Transverse colon (tissue), 4 donors: ENCODE measurements at places on chromosomes 2 and 18. TPM values are rescaled to one million over a fixed set of nuclear protein-coding genes. Genes with fewer than 3 reads are reported as not detected.

VAMP8 gene
- total RNA-seq = 180 TPM

PKDCC gene
- 108 TPM for total RNA-seq

ITPRID2 gene
- 117 TPM for total RNA-seq

DSG4 gene
- not detected for total RNA-seq

ZNF396 gene
- total RNA-seq = 11.6 TPM

KCNE4 gene
- 0.79 TPM for total RNA-seq

- H3K4me3 ChIP-seq = no peak overlapping the region
- no peaks in the 10 kb centered on the region for H3K4me1 ChIP-seq
- H3K27me3 ChIP-seq = no peaks in the 10 kb centered on the region
- H3K36me3 ChIP-seq = no peaks in the 10 kb centered on the region
- H3K27ac ChIP-seq = peak overlapping the region; percentile 55
These were observed 9.1 kb upstream of the IL1RN start for GRCh38 chr2:113118263-113118657.

- no peaks in the 10 kb centered on the region for H3K36me3 ChIP-seq
- H3K27ac ChIP-seq = no peak overlapping the region
- no peaks in the 10 kb centered on the region for H3K27me3 ChIP-seq
- no peaks in the 10 kb centered on the region for H3K4me1 ChIP-seq
- no peak overlapping the region for H3K4me3 ChIP-seq
These were observed 188.6 kb upstream of the GATA6 start for GRCh38 chr18:21980744-21981143.

DNA sequence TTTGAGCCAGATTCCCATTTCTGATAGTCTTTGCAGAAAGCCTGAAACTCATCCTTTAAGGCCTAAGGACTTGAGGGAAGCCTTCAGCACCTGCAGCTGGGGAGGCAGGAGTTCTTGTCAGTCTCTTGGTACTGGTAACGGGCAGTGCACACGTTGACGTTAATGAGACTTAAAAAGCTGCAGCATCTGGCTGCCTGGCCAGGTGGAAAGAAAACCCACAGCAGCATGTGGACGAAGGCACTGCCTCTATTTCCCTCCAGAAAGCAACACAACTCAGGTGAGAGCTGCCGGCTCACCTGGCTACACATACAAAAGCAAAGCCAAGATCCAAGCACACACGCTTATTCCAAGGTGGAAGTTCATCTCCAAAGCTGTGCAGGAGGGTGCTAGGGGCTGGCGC, 178.8 kb downstream of the ANAPC1 start:
- no peak overlapping the region for H3K27ac ChIP-seq
- no peaks in the 10 kb centered on the region for H3K36me3 ChIP-seq
- no peak overlapping the region for H3K4me3 ChIP-seq
- H3K4me1 ChIP-seq = peaks cover 8% of the 10 kb centered on the region

DNA sequence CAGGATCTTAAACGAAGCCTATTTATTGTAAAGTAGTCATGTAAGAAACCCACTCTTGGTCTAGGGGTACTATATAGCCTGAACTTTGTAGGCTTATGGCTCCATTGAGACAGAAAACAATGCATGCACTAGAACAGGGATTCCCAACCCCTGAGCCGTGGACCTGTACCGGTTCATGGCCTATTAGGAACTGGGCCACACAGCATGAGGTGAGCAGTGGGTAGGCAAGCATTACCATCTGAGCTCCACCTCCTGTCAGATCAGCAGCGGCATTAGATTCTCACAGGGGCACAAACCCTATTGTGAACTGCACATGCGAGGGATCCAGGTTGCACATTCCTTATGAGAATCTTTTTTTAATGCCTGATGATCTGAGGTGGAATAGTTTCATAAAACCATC, 59.2 kb downstream of the ROCK1 start:
- no peak overlapping the region for H3K27ac ChIP-seq
- DNase-seq = no peak
- H3K4me3 ChIP-seq = no peak overlapping the region
- H3K36me3 ChIP-seq = no peaks in the 10 kb centered on the region
- no peaks in the 10 kb centered on the region for H3K27me3 ChIP-seq

- H3K4me3 ChIP-seq = no peak overlapping the region
- H3K4me1 ChIP-seq = no peaks in the 10 kb centered on the region
- H3K27ac ChIP-seq = no peak overlapping the region
- peaks cover 23% of the 10 kb centered on the region for H3K27me3 ChIP-seq
- H3K36me3 ChIP-seq = no peaks in the 10 kb centered on the region
These were observed 237.9 kb downstream of the HAUS1 start for GRCh38 chr18:46341986-46342525.

DNA sequence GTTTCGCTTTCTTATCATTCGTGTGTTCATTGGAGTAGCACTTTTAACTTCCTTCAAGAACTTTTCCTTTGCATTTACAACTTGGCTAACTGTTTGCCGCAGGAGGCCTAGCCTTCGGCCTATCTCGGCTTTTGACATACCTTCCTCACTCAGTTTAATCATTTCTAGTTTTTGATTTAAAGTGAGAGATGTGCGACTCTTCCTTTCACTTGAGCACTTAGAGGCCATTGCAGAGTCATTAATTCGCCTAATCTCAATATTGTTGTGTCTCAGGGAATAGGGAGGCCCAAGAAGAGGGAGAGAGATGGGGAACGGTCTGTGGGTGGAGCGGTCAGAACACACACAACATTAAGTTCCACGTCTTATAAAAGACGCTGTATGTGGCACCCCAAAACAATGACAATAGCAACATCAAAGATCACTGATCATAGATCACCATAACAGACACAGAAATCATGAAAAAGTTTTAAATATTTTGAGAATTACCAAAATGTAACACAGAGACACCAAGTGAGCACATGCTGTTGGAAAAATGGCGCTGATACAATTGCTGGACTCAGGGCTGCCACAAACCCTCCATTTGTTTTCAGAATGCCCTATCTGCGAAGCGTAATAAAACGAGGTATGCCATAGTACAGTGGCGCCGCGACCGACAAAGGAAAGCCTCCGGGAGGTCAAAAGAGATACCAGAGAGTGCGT, 553 bp downstream of the TIGD1 start:
- H3K4me1 ChIP-seq = peaks cover 7% of the 10 kb centered on the region
- peak overlapping the region; percentile 96 for H3K4me3 ChIP-seq
- H3K27me3 ChIP-seq = no peaks in the 10 kb centered on the region

- no peak for DNase-seq
- no peak overlapping the region for H3K4me3 ChIP-seq
- no peaks in the 10 kb centered on the region for H3K4me1 ChIP-seq
- no peaks in the 10 kb centered on the region for H3K27me3 ChIP-seq
- no peaks in the 10 kb centered on the region for H3K36me3 ChIP-seq
These were observed 49.9 kb downstream of the SOX11 start for GRCh38 chr2:5742126-5742525.

DNA sequence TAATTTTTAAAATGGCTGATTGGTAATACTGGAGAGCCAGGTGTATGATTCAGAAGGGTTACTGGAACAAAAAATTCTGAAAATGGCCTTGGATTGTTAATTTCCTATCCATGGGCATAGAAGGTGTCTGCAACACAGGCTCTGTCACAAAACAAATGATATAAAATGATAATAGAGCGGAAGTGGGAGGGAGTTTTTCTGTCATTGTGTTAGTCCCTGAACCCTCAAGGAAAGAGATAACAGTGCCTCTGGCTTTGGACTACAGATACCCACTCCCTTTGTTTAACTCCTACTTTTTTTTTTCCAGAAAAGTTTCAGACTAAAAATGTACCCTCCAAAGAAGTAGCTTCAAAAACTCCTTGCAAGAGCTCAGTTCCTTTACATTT, 28.0 kb upstream of the YES1 start:
- H3K27ac ChIP-seq = no peak overlapping the region
- H3K36me3 ChIP-seq = no peaks in the 10 kb centered on the region
- H3K4me3 ChIP-seq = no peak overlapping the region
- no peak for DNase-seq

GRCh38 chr2:27973592-27973991, 83.1 kb downstream of the BABAM2 start:
- DNase-seq = no peak
- H3K36me3 ChIP-seq = no peaks in the 10 kb centered on the region
- H3K4me3 ChIP-seq = no peak overlapping the region
- no peaks in the 10 kb centered on the region for H3K4me1 ChIP-seq
- H3K27ac ChIP-seq = no peak overlapping the region

DNA sequence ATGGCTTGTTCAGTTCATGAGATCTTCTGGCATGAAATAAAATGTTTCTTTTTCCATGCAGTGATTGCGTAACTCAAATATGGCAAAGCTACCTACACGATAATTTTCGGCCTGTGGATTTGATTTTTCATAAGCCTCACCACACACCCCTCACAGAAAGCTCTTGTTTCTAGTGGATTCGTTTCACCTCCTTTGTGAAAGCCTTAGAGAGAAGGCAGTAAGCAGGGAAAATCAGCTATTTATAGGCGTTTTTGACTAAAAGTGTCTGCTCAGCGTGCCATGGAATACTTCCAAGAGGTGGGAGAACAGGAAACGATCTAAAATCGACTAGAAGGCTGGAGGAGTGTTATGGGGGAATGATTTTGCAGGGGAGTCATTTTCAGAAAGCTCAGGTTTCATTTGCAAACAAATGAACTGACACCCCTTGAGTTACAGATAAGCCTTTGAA, 417.9 kb downstream of the TGIF1 start:
- DNase-seq = no peak
- H3K4me1 ChIP-seq = no peaks in the 10 kb centered on the region
- H3K36me3 ChIP-seq = no peaks in the 10 kb centered on the region
- no peak overlapping the region for H3K27ac ChIP-seq
- H3K27me3 ChIP-seq = no peaks in the 10 kb centered on the region

GRCh38 chr2:67650291-67651133, 253.4 kb downstream of the ETAA1 start:
- H3K4me3 ChIP-seq = no peak overlapping the region
- peak overlapping the region; percentile 83 for H3K27ac ChIP-seq
- no peaks in the 10 kb centered on the region for H3K27me3 ChIP-seq
- peak; percentile 66 for DNase-seq
- H3K4me1 ChIP-seq = peaks cover 26% of the 10 kb centered on the region

- no peak for DNase-seq
- H3K27me3 ChIP-seq = no peaks in the 10 kb centered on the region
- H3K4me3 ChIP-seq = no peak overlapping the region
- H3K4me1 ChIP-seq = no peaks in the 10 kb centered on the region
- H3K36me3 ChIP-seq = no peaks in the 10 kb centered on the region
These were observed 190.8 kb downstream of the TMEM247 start for GRCh38 chr2:46669996-46670793.

- H3K36me3 ChIP-seq = no peaks in the 10 kb centered on the region
- H3K27me3 ChIP-seq = no peaks in the 10 kb centered on the region
- no peak for DNase-seq
These were observed 115.3 kb upstream of the STON1 start for GRCh38 chr2:48414640-48414979.

- H3K4me1 ChIP-seq = no peaks in the 10 kb centered on the region
- H3K4me3 ChIP-seq = no peak overlapping the region
- H3K36me3 ChIP-seq = no peaks in the 10 kb centered on the region
- no peaks in the 10 kb centered on the region for H3K27me3 ChIP-seq
- no peak for DNase-seq
- no peak overlapping the region for H3K27ac ChIP-seq
These were observed 22.2 kb downstream of the SLC3A1 start for GRCh38 chr2:44297431-44297830.

- no peak for DNase-seq
- H3K27me3 ChIP-seq = no peaks in the 10 kb centered on the region
- H3K36me3 ChIP-seq = peaks cover 2% of the 10 kb centered on the region
- no peak overlapping the region for H3K27ac ChIP-seq
- H3K4me1 ChIP-seq = no peaks in the 10 kb centered on the region
- no peak overlapping the region for H3K4me3 ChIP-seq
These were observed 61.4 kb downstream of the SOS1 start for GRCh38 chr2:39059366-39059952.

DNA sequence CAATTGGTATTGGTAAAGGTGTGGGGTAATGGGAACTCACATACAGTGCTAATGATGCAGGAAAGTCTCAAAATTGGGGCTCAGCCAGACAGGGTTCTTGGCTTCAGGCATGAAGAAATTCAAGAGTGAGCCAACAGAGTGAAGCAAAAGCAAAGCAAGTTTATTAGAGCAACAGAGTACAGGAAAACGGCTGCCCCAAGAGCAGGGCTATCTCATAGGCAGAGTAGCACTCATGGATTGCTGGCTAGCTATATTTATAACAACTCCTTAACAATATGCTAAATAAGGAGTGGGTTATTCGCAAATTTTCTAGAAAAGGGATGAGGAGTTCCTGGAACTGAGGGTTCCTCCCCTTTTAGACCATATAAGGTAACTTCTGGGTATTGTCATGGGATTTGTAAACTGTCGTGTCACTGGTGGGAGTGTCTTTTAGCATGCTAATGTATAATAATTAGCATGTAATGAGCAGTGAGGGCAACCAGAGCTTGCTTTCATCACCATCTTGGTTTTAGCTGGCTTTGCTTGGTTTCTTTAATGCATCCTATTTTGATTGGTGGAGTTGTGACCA, 233.8 kb upstream of the NOL4 start:
- no peaks in the 10 kb centered on the region for H3K4me1 ChIP-seq
- no peak overlapping the region for H3K27ac ChIP-seq
- H3K27me3 ChIP-seq = no peaks in the 10 kb centered on the region
- DNase-seq = no peak
- H3K36me3 ChIP-seq = no peaks in the 10 kb centered on the region

DNA sequence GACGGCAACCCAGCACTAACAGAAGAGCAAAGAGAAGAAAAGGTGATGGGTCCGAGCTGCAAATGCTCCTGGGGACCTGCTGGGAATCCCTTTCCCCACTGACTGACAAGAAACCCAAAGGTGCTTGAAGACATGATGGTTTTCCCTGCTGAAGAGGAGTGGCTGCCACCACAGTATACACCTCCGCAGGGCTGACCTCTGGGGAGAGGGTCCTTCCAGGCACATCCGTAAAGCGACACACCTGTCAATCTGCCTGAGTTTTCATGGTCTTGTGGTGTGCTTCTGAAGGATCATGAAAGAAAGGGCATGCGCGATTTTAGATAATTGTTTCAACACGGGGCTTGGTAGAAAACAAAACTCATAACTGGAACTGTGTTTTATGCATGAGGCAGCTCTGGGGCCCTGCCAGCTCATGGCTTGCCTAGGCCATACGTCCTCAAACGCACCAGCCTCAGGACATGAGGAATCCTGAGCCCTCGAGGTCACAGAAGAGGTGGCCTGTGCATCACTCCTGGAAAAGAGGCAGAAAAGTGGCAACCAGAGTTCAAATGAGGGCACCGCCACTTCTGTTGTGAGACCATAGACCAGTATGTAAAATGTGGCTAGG, 51.8 kb downstream of the SERTAD2 start:
- no peaks in the 10 kb centered on the region for H3K36me3 ChIP-seq
- H3K4me1 ChIP-seq = peaks cover 56% of the 10 kb centered on the region
- no peaks in the 10 kb centered on the region for H3K27me3 ChIP-seq
- no peak overlapping the region for H3K4me3 ChIP-seq
- DNase-seq = no peak

DNA sequence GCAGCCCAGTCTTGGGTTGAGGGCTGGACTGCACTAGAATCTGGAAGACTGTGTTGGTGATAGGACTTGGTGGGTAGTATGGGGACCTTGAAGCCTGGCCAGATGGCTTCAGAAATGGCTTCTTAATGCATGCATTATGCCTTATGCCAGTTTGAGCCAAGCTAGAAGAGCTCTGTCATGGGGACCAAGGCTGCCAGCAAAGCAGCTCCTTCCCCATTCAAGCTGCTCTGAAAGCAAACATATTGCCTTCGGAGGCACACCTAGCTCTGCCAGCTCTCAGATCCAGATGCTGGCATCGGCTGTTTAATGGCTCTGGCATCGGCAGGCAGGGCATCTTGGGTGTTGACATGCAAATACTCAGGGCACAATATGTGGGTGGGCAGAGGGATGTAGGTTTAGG, 59.0 kb upstream of the IGFBP5 start:
- peak overlapping the region; percentile 46 for H3K27ac ChIP-seq
- H3K36me3 ChIP-seq = no peaks in the 10 kb centered on the region
- DNase-seq = no peak
